ENCODE measurements at places on chromosomes 5 and 9.

DNA sequence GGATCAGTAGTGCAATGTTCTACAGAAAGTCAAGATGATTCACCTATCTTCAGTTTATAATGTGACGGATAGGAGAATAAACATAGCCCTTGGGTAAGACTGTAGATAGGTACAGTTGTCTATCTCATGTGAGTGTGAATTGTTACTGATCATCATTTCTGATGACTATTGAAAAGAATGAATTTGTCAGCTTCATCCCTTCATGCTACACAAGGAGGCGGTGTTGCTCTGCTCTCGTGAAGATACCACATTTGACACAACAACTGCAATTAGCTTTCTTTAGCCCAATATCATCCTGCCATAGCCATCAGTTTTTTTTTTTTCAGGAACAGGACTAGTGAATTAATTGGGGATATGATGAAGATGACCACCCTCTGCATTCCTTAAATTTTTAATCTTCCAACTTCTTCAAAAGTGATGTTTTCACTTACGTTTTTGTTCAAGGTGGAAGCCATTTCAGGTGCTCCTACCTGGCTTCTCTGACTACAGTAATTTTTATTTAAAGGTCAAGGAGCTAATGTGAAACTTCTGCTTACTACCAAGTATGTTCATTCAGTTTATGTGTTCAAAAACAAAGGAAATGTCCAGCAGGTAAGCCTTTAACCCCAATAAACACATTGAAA lies 152.9 kb upstream of the MOCS2 start:
- no peak for DNase-seq

GRCh38 chr9:99012957-99013512 lies 69.3 kb downstream of the COL15A1 start:
- DNase-seq: no peak

GRCh38 chr5:100644185-100644584 lies 109.0 kb downstream of the FAM174A start:
- no peak for DNase-seq

GRCh38 chr9:111658943-111659342 lies 2.5 kb upstream of the GNG10 start:
- DNase-seq: no peak

DNA sequence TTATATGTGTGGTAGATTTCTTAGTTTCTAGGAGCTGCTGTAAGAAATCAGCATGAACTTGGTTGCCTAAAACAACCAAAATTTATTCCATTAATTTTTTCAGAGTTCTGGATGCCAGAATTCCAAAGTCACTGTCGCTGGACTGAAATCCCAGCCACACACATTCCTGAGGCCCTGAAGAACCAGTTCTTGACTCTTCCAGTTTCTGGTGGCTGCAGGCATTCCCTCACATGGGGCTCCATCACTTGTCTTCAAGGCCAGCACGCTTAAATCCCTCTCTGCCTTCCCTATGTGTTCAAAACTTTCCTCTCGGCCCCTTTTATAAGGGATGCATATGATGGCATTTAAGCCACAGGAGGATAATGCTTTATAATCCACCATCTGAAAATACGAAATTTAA lies 1237.5 kb upstream of the CDH9 start:
- DNase-seq: no peak

GRCh38 chr5:152638996-152639552 lies 234.0 kb upstream of the NMUR2 start:
- DNase-seq: no peak

Data from stimulated activated CD4-positive, alpha-beta T cell treated with anti-CD3 and anti-CD28 coated beads, Interleukin-4, amount 100 ng/mL, for 48 hours (primary cell).